MM.1S (cell line): ENCODE measurements at places on chromosomes 2 and 18.
A peak's percentile ranks its signal among the peaks of the same experiment; 100 is the strongest.

DNA sequence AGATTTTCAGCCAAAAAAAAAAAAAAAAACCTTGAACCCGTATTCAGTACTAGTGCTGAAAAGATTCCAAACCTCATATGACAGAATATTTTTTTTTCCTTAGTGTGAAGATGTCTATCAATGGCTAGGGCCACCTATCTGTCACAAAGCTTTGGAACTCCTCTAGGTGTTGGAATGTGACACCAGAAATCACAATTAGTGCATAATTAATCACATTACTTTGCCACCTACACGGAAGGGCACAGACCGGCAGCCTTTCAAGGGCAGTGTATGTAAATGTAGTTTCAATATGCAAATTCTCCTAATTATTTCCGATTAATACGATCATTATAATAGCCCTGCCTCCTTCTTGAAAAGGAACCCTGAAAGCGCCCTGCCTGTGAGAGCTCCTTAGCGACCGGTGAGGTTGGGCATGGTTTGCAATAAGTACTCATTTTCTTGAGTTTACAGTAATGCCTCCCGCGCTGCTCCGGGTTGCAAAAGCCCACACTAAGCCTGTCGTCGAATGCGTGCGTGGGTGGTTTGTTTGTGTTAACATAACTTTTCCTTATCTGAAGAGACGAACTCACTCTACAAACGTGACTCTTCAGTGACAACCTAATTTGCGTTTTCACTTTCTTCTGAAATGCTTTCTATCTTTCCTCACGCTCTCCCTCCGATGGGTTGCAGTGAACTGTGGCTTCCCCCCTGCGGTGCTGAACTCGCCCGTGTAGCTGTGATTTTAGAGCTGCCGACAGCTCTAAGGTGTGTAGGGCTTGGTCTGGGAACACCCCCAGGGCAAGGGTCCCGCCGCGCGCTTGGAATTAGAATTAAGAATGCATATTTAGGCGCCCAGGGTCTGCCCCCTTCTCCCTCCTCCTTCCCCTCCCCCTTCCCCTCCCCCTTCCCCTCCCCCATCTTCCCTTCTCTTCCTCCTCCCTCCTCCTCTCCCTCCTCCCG lies 765 bp upstream of the ID2 start:
- peak overlapping the region; percentile 75 for H3K27ac ChIP-seq
- H3K4me1 ChIP-seq, result peaks cover 20% of the 10 kb centered on the region
- DNase-seq, result peak; percentile 86
- H3K36me3 ChIP-seq, result no peaks in the 10 kb centered on the region

DNA sequence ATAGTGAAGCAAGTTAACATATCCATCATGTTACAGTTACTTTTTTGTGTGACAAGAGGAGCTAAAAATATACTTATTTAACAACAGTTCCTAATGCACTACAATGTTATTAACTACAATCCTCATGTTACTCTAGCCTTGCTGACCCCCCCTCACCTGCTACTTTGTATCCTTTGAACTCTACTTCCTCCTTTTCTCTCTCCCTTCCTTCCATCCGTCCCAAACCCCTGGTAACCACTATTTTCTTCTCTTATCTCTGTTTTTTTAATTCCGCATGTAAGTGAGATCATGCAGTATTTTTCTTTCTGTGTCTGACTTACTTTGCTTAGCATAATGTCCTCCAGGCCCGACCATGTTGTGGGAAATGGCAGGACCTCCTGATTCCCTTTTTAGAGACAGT lies 59.4 kb downstream of the NPAS2 start:
- no peaks in the 10 kb centered on the region; the same call in 1 of the 2 replicates for H3K4me1 ChIP-seq
- H3K4me3 ChIP-seq, result no peak overlapping the region
- no peaks in the 10 kb centered on the region for H3K36me3 ChIP-seq
- no peaks in the 10 kb centered on the region for H3K27me3 ChIP-seq
- DNase-seq, result no peak
- no peak overlapping the region for H3K27ac ChIP-seq

DNA sequence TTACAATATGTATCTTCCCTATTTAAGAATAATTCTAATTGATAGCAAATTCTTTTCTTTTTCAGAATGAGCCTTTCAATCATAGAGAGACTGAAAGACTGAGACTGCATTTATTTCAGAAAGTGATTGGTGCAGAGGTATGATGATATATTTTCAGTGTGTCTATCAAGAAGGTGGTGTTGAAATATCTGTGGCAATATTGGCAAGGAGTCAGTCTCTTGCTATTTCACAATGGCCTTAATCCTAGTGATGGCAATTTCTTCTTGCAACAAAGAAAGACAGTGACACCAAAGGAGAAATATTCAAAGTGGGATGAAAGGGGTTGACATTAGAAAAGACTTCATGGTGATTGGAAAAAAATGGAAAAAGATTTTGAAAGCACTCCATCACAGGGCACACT lies 21.7 kb upstream of the ZBTB14 start:
- no peak overlapping the region for H3K4me3 ChIP-seq
- no peak overlapping the region for H3K27ac ChIP-seq
- no peaks in the 10 kb centered on the region for H3K27me3 ChIP-seq
- DNase-seq, result no peak
- H3K4me1 ChIP-seq, result no peaks in the 10 kb centered on the region

DNA sequence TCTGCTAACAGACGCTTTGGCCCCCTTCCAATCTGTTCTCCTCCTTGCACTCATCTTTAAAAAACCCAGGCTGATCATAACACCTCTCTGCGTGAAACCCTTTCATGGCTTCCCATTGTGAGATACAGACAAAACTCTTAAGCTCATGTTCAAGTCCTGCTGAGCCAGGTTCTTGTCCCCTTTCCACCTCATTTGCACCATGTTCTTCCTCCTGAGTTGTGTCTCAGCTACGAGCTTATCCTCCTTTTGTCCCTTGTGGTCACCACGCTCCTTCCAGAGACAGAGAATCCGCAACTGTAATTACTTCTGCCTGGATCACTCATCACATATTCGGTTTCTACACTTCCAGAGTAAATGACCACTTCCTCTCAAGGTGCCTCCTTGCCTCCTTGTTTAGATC lies 238.8 kb downstream of the ACTR3 start:
- H3K4me3 ChIP-seq, result no peak overlapping the region
- H3K27me3 ChIP-seq, result no peaks in the 10 kb centered on the region
- DNase-seq, result no peak
- H3K36me3 ChIP-seq, result no peaks in the 10 kb centered on the region

- peak overlapping the region; percentile 85 for H3K4me3 ChIP-seq
- H3K36me3 ChIP-seq, result no peaks in the 10 kb centered on the region
- no peaks in the 10 kb centered on the region for H3K27me3 ChIP-seq
- peak; percentile 22 for DNase-seq
Measured at GRCh38 chr2:30147196-30147714, 448 bp downstream of the YPEL5 start.

GRCh38 chr2:210412660-210413059 lies 63.9 kb downstream of the LANCL1 start:
- no peak for DNase-seq
- no peaks in the 10 kb centered on the region for H3K36me3 ChIP-seq
- H3K27me3 ChIP-seq, result no peaks in the 10 kb centered on the region
- no peak overlapping the region for H3K4me3 ChIP-seq
- H3K27ac ChIP-seq, result no peak overlapping the region
- H3K4me1 ChIP-seq, result no peaks in the 10 kb centered on the region

GRCh38 chr2:18372641-18373040 lies 187.8 kb downstream of the RDH14 start:
- peaks cover 24% of the 10 kb centered on the region for H3K4me1 ChIP-seq
- no peak overlapping the region for H3K27ac ChIP-seq
- no peak overlapping the region for H3K4me3 ChIP-seq
- no peaks in the 10 kb centered on the region for H3K36me3 ChIP-seq
- DNase-seq, result no peak
- H3K27me3 ChIP-seq, result no peaks in the 10 kb centered on the region

DNA sequence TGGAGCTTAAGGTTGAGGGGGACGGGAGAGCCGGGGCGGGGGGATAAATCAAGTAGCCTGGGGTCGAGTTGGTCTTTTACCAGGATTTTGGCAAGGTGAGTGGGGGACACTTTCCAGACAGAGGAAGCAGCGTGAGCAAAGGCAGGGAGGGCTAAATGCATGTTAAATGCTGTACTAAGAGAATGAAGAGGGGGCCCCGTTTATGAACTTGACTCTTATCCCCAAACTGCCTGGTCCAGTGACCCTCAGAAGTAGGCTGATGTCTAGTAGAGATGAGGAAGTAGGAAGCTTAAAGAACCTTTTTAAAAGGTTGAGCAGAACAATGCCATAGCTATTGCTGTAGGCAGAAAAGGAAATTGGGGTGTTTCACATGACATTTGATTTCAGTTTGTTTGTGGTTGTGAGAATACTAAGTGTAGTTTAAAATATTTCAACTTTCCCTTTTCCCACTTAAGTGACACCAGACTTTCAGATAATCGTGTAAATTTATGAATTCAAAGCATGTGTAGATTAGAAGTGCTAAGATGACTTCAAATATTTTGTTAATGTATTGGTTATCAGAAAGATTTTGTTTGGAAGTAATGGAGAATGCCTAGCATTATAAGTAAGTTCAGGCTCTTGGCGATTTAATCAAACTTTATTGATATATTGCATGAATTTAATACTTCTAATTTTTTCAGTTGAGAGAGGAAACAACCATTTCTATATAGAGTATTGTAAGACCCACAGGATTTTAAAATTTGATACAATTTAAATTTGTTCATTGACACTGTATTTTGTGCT lies 1.8 kb downstream of the REL start:
- no peak overlapping the region for H3K4me3 ChIP-seq
- H3K36me3 ChIP-seq, result no peaks in the 10 kb centered on the region
- H3K27me3 ChIP-seq, result peaks cover 68% of the 10 kb centered on the region
- H3K4me1 ChIP-seq, result peaks cover 22% of the 10 kb centered on the region
- peak; percentile 65 for DNase-seq

- H3K27ac ChIP-seq, result no peak overlapping the region
- H3K36me3 ChIP-seq, result no peaks in the 10 kb centered on the region
Measured at GRCh38 chr2:6523476-6523875, 342.2 kb downstream of the CMPK2 start.

DNA sequence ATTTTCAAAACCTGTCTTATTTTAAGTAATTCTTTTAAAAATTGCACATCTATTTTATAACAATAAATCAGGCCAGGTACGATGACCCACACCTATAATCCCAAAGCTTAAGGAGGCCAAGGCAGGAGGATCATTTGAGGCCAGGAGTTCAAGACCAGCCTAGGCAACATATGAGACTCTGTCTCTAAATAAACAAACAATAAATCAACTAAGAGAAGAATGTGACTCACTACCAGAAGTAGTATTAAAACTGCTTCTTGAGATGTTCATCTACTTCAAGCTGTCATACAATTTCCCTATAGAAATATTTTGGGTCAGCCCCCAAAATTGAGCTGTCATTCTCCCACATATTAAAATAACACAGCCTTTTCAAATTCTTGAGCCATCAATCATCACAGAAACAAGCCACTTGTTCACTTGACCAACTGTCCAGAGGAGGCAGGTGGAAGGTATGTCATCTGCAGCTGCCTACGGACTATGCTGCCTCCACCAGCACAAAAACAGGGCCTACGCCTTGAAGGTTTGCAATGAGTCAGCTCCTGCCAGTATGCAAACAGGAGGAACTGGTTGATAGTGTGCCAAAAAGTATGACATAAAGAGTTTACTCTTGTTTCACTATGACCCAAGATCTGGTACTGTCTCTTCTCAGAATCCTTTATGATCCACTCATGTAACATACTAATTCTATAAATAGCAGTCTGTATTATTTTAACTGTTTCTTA lies 33.6 kb downstream of the KIDINS220 start:
- no peaks in the 10 kb centered on the region for H3K4me1 ChIP-seq
- H3K27ac ChIP-seq, result no peak overlapping the region
- peaks cover 7% of the 10 kb centered on the region; the same call in 1 of the 2 replicates for H3K36me3 ChIP-seq
- no peak overlapping the region for H3K4me3 ChIP-seq

DNA sequence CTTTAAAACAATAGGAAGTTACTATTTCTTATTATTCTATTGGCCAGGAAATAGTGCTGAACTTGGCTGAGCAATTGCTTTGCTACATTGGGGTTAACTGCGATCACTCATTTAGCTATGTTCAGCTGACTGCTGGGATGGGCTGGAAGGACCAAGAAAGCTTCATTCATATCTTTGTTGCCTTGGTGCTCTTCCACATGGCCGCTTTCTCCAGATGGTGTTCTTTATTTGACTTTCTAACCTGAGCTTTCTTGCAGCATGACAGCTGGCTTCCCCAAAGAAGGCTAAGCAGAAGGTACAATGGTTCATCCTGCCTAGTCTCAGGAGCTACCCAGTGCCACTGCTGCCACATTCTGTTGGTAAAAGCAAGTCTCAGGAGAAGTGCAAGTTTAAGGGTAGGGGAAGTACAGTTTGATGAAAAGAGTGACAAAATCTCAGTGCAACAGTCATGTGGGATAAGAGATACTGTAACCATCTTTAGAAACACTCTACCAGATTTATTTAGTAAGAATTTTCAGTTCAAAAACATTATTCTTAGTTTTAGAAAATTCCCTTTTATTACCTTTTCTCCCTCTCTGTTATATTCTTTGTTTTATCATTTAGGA lies 180.6 kb upstream of the RBMS1 start:
- no peak overlapping the region for H3K4me3 ChIP-seq
- DNase-seq, result peak; percentile 20
- H3K36me3 ChIP-seq, result no peaks in the 10 kb centered on the region

DNA sequence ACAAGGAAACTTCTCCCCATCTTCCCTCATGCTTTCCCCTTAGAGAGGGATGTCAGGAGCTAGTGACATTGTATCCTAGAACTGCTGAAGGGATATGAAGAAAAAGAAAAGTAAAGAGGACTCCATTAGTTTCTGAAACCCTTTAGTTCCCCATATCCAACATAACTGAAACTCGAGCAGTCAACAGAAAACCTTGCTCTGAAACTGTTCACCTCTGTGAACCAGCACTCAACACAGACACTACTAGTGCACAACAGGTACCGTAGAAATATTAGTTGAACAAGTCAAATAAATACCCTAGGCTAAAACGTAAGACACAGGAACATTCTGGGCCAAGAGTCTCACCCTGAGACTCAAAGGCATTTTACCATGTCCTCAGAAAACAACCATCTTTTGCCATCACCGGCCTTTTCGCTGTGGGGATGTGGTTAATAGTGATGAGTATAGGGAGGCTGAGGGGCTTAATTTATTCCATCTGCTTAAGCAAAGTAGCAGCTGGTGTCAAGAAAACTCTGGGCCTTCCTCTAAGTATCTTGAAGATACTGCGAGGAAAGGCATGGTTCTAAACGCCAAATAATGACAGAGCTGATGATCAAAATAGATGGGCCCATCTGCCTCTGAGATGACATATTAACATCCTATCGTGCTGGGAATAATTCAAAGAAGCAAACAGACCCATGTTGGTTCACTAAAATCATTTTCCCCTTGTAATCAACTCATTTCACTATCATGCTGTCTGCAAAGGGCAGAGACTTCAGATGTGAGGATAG lies 156.8 kb downstream of the STK39 start:
- H3K4me3 ChIP-seq, result no peak overlapping the region
- no peaks in the 10 kb centered on the region for H3K27me3 ChIP-seq
- no peak overlapping the region for H3K27ac ChIP-seq

- H3K27me3 ChIP-seq, result no peaks in the 10 kb centered on the region
- no peaks in the 10 kb centered on the region for H3K36me3 ChIP-seq
- H3K27ac ChIP-seq, result no peak overlapping the region
- no peaks in the 10 kb centered on the region for H3K4me1 ChIP-seq
- H3K4me3 ChIP-seq, result no peak overlapping the region
- DNase-seq, result no peak
Measured at GRCh38 chr2:236574424-236575145, 5.0 kb downstream of the ACKR3 start.

- H3K27me3 ChIP-seq, result no peaks in the 10 kb centered on the region
- DNase-seq, result no peak
- H3K36me3 ChIP-seq, result no peaks in the 10 kb centered on the region
- H3K4me1 ChIP-seq, result peaks cover 6% of the 10 kb centered on the region; the same call in 1 of the 2 replicates
Measured at GRCh38 chr2:13480057-13480456, 763.3 kb downstream of the TRIB2 start.

- H3K4me1 ChIP-seq, result no peaks in the 10 kb centered on the region
- DNase-seq, result no peak
- H3K4me3 ChIP-seq, result no peak overlapping the region
Measured at GRCh38 chr2:26933431-26934334, 36.8 kb upstream of the MAPRE3 start.
